ENCODE measurements at places on chromosomes 4 and X.

DNA sequence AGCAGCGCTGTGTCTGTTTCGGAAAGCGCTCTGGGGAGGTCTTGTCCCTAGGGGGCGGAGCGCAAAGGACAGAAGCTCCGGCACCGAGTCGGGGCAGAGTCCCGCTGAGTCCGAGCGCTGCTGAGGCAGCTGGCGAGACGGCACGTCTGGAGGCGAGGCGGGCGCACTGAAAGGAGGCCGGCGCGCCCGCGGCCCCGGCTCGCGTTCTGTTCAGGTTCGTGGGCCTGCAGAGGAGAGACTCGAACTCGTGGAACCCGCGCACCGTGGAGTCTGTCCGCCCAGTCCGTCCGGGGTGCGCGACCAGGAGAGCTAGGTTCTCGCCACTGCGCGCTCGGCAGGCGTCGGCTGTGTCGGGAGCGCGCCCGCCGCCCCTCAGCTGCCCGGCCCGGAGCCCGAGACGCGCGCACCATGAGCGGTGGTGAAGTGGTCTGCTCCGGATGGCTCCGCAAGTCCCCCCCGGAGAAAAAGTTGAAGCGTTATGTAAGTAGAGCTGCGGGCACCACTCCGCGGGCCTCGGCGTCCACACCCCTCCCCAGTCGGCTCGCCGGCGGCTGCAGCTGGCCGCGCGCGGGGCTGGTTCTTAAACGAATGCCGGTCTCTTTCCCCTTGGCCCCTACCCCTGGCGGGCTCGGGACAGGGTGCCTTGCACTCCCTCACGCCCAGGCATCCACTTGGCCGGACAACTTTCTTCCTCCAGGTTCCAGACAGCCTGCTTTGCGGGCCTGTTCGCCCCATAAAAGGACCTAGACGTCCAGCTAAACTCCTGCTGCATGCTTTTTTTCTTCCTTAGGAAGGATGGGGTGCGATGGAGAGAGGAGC, at the start of gene GAB1:
TSS of gene GAB1 (plus strand) at position 96 of the 819 bp plus-strand sequence. CDS start at position 409, 313 bp downstream.
- peak; percentile 71 for DNase-seq

- DNase-seq: no peak
Observed at GRCh38 chr4:133136833-133137232, 12.3 kb upstream of the PCDH10 start.

- DNase-seq: no peak
Observed at GRCh38 chrX:136318895-136319597, 18.3 kb downstream of the ADGRG4 start.

DNA sequence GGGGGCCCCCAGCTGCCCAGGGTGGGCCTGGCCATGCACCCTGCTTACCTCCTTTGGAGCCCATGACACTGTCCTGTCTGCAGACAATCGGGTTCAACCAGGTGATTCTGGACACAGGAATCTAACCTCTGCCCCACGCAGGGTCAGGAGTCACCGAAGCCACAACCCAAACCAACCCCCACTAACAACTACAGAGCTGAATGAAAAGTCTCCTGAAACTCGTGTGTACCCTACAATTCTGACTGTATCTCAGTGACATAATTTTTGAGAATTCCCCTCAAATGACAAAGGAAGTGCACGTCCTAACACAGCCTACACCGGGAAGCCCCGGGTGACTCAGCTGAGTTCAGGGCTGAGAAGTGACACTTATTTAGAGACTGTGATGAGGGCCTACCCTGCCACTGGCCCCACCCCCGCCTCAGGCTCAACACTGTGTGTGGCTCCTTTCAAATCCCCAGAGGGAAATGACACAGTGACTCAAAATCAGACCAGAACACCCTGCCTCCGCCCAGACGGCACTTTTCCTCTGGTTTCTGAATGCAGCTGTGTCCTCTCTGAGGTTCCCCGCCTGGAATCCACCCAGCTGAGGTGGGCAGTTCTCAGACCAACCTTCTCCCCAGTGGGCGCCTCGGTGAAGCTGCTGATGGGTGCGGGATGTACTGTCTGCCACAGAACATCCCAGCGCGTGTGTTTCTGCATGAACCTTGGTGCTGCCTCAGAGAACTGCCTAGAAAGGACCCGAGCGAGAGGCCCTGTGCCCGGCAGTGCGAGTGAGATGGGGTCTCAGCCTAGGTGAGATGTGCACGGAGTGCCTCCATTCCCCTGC, 9.9 kb downstream of the TNIP2 start:
- DNase-seq: no peak

- DNase-seq: no peak
Observed at GRCh38 chr4:23819041-23819511, 70.8 kb downstream of the PPARGC1A start.

- DNase-seq: peak; percentile 26
Observed at GRCh38 chrX:13899607-13900006, 82.7 kb upstream of the GPM6B start.

DNA sequence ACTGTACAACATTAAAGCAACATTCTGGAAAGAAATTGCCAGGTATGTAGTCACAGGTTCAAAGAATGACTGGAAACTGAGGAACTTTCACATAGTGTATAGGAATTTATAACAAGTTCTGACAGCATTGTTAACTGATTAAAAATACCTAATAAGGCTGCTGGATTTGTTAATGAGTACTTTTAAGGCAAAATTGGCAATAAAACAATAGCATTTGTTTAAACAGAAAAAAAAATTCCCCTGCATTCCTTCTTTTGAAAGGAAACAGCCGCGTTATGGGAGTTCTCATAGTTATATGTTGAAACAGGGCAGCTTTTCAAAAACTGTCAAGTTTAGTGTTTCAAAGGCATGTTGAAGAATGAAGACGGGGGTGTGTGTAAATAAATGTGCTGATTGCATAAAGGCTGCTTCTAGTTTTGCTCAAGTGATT, 282.5 kb upstream of the FAT1 start:
- DNase-seq: no peak

GRCh38 chrX:12615061-12615460, 176.2 kb upstream of the PRPS2 start:
- DNase-seq: no peak

DNA sequence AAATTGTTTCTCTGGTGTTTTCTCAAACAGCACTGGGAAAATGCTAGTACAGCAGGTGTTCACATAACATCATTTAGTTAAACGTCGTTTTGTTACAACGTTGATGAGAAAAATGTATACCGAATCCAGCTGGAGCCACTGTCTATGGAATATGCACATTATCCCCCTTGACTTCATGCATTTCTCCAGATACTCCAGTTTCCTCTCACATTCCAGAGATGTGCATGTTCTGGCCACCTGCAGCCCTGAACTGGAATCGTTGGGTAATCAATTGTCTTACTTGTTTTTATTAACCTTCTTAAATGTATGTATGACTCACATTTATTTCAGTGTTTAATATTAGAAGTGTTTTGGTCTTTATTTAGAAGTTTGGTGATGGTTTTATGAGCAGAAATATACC, 18.4 kb upstream of the ODAM start:
- DNase-seq: no peak

DNA sequence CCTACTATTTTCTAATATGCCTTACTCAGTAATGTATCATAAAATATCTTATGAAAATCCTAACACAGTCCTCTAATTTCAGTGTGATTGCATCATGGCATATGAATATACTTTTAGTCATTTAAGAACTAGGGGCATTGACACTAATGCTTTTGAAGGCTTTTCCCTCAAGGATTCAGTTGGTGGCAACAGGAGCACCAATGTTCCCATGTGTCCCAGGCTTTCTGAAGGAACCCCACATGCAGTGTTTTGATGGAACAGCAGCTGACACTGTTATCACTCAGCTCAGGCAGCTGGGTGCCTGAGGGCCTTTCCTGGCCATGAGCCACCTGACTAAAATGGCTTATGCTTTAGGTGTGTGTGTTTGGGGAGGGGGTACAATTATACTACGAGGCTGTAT, 348.3 kb downstream of the ARHGAP24 start:
- DNase-seq: peak; percentile 20

DNA sequence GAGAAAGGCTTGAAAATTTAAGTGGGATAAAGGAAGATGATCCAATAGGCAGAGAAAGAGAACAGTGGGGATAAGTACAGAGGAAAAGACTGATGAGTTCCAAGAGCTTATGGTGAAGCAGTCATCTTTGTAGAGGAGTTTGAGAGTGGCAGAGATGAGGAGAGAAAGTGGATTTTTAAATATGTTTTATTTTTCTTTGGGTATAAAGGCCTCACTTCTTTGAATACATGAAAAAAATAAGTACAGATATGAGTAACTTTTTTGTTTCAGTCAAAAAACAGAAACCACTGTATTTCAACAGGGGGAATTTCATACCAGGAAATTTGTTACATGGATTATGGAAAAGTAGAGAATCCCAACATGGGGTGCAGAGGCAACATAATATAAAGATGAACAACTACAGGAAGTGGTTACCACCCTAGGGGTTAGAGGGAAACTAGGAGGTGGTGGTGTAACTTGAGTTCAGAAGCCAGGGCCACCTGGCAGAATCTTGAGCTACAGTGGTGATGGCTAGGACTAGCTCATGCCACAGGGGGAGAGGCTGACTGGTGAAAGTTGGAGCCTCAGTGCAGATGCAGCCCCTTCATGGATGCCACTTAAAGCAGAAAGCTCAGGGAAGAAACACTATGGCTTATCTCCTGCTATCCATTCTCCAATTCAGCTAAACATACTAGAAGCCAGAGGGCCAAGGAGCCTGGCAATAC, 3.4 kb upstream of the CYBB start:
- DNase-seq: no peak

DNA sequence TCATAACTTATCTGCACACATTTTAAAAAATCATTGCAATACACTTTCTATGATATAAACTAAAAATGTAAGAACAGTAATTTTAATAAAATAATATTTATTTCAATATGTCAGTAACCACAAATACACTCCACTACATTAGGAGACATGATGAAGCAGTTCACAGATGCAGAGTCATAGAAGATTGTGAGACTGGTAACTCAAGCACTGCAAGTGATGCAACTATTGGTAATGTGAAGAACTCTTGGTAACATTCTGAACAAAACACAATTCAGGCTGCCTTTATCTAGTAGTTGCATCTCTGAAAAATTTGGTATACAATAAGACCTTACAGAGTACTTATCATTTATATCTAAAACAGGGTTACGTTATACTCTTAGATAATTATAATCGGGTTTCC, 52.6 kb upstream of the LRAT start:
- no peak for DNase-seq

GRCh38 chrX:130095249-130096030, 14.9 kb downstream of the ELF4 start:
- no peak for DNase-seq

DNA sequence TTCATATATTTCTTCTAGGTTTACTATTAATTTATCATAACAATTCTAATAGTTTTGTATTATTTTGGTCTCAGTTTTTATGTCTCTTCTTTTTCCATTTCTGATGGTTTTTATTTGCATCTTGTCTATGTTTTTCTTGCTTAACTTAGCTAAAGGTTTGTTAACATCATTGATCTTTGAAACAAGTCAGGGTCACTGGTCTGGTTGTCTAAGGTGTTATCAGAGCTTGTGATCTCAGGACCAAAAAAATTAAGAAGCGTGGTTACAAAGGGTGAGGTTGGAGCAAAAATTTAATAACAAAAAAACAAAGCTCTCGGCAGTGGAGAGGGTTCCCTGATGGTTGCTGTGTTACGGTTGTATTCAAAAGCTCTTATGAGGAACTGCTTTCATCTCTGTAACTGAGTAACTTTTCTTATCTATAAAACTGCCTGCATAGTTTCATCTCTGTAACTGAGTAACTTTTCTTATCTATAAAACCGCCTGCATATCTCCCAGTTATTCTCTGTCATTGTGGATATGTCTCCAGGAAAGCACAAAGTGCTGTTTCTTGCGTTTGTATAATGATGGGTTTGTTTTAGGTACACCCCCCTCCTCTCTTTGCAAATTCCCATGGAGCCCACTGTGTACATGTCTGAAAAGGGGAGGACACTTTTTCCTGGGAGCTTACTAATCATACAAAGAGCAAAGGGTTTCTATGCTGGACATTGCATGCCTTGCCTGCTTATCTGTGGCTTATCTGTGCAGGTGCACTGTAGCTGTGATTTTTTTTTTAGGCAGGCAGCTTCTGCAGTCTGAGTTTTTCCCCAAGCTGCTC, 62.4 kb upstream of the UGT2B15 start:
- no peak for DNase-seq

- peak; percentile 35 for DNase-seq
Observed at GRCh38 chr4:46329118-46329976, 60.6 kb downstream of the GABRA2 start.

- DNase-seq: peak; percentile 50
Observed at GRCh38 chr4:151489462-151490203, 80.7 kb downstream of the FHIP1A start.

DNA sequence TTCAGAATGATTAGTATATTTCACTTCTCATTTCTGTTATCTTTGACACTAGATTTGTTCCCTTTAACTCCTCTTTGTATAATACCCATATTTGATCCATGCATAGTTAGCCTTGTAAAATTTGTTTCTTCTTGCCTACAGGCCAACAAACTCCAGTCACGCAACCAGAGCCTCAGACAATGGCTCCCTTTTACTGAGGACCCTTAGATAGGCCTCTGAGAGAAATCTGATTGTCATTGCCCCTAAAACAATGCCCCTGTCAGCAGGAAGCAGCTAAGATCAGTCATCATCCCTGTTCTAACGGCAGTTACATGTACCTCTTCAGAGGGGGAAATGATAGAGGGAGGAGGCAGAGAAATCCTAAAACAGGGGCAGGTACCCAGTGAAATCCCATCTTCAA, 190.6 kb upstream of the TENT5D start:
- DNase-seq: no peak

DNA sequence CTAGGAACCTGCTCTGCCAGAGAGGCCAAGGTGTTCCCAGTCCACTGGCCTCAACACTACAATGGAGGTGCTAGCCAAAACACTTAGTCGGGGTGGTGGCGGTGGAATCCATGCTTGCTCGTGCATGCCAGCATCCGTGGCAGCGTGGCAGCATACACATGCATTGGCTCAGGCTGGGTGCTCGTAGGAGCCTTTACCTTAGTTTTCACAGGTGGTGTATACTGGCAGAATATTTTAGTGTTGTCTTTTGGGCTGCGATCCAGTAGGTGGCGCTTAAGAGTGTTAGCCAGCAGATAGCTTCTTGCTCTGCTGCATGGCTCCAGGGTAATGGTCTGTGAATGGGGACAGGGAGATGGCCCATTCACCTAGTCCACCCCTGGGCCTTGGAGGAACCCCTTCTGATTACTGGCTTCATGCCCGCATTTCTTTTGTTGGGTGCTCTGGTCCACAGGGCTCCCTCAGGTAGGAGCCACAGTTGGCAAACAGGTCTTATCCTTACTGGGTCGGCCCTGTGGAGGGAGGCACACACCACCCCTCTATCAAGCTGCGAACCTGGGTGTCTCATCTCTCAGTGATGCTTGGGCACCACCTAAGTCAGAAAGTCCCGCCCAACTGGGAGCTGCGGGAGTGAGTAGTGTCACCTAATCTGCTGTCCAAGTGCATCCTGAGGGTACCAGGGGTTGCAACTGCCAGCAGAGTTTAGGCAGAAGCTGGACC, 40.0 kb downstream of the RIPPLY1 start:
- DNase-seq: peak; percentile 27

GRCh38 chr4:67048530-67048929, 496.8 kb downstream of the CENPC start:
- no peak for DNase-seq

- DNase-seq: no peak
Observed at GRCh38 chr4:146439999-146440398, 81.7 kb downstream of the SLC10A7 start.

- no peak for DNase-seq
Observed at GRCh38 chr4:4709736-4710135, 149.7 kb upstream of the MSX1 start.
